ENCODE measurements at places on chromosomes 16 and 17.
A peak's percentile ranks its signal among the peaks of the same experiment; 100 is the strongest.

DNA sequence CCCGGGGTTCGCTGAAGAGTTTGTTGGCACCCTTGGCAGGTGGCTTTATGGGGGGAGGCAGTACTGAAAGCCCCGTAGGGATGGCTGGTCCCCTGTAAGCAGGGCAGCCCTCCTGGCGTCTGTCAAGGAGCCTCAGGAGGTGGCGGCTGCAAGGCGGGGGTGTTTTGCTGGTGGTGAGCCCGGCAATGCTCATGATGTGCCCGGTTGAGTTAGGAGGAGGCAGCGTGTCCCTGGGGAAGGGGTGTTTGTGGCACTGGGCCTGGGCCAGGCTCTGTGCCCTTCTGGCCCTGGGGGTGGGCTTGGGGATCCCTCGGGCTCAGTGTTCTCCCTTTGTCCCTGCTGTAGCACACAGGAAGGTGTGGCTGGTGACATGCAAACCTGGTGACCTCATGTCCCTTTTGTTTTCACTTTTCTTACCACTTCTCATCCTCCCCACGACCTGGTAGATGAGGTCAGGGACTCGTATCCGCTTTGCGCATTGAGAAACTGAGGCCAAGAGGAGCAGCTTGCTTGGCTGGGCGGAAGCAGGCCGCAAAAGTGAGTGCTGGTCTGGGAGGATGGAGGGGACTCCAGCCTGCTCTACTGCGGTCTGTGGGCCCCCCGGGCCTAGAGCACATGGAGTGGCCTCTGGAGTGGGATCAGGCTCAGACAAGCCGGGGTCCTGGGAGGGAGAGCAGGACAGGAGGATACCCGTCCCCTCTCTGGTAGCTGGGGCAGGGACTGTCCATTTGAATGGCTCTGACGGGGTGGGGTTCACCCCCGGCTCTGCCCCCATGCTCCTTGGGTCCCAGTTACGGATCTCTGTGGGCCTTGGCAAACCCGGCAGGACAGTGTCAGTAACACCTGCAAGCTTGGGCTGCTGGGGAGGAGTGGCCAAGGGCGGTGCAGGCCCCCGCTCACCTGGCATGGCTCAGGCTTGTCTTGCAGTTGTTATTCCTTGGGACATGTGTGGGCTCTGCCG, 2.2 kb downstream of the SNN start:
- peak; percentile 54 for DNase-seq

- DNase-seq: no peak
Measured at GRCh38 chr17:63610854-63611253, 10.2 kb downstream of the TACO1 start.

GRCh38 chr17:70096861-70097260, 21.8 kb downstream of the KCNJ16 start:
- DNase-seq: no peak

DNA sequence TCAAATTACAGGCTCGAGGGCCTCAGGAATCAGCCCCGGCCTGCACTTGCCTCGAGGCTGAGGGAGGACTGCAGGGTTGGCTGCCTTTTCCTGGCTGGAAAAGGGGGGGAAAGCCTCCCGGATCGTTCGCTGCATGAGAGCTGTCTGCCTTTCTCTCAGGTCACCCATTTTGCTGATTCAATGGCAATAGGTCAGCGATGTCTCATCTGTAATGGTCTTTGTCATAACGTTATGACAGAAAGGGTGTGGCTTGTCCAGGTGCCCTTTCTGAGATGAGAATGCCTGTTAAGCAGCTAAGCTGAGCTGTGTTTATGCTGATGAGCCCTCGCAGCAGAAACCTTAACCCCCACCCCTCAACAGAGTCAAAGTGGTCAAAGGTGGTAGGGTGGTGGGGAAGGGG, 81.8 kb downstream of the AKAP1 start:
- no peak for DNase-seq

GRCh38 chr17:50798424-50799288, 31.3 kb upstream of the ANKRD40CL start:
- DNase-seq: no peak

- peak; percentile 34 for DNase-seq
Measured at GRCh38 chr17:7889166-7889955, 772 bp downstream of the CHD3 start.

DNA sequence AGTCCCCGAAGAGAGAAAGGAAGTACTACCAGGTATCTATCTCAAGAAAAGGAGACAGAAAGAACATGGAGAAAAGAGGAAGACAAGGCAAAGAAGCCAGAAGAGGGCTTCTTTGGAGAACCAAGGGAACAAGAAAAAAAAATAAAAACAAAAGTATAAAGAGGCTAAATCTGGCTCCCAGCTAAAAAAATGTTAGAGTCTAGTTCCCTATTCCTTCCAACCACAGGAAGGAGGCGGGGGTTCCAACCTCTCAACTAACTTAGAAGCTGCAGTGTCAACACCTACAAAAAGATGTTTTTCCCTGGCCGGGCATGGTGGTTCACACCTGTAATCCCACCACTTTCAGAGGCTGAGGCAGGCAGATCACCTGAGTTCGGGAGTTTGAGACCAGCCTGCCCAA, 13.4 kb downstream of the UTP6 start:
- no peak for DNase-seq

- DNase-seq: no peak
Measured at GRCh38 chr16:23105309-23105708, 43.9 kb downstream of the USP31 start.

- no peak for DNase-seq
Measured at GRCh38 chr16:20660325-20660724, 37.2 kb downstream of the ACSM1 start.

- no peak for DNase-seq
Measured at GRCh38 chr17:43813386-43813785, 19.6 kb downstream of the MPP3 start.

GRCh38 chr17:74340470-74341023, 14.5 kb downstream of the KIF19 start:
- no peak for DNase-seq

DNA sequence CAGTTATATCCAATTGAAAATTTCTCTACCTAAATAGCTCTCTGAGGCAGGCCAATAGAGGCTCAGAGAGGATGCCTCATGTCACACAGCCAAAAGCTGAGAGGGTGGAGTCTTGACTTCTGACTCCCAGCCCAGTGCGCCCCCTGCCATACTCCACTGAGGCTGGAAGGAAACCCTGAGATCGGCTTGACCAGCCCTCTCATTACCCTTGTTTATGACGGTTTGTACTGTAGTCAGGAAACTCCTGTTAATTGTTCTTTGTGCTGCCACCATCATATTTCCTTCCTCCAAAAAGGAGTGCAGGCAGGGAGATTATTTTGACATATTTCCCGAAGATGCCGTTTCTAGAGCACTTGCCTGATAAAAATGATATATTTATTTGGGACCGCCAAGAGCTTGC, 107.9 kb downstream of the AIPL1 start:
- no peak for DNase-seq

DNA sequence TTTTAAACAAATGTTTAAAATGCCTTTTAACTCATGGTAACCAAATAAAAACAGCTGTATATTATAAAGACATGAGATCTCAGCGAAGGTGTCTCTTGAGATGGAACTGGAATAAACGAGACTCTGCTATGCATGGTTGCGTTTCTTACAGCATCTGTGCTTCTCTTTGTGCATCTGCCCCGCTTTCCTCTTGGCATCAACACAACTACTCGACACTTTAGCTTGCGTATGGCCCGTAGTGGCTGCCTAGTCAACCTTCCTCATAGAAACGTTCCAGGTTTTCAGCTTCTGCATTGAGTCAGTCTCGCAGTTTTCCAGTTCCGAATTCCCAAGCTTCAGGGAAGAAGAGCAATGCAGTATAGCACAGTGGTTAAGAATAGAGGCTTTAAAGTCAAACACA, 214.9 kb downstream of the CEP112 start:
- no peak for DNase-seq

DNA sequence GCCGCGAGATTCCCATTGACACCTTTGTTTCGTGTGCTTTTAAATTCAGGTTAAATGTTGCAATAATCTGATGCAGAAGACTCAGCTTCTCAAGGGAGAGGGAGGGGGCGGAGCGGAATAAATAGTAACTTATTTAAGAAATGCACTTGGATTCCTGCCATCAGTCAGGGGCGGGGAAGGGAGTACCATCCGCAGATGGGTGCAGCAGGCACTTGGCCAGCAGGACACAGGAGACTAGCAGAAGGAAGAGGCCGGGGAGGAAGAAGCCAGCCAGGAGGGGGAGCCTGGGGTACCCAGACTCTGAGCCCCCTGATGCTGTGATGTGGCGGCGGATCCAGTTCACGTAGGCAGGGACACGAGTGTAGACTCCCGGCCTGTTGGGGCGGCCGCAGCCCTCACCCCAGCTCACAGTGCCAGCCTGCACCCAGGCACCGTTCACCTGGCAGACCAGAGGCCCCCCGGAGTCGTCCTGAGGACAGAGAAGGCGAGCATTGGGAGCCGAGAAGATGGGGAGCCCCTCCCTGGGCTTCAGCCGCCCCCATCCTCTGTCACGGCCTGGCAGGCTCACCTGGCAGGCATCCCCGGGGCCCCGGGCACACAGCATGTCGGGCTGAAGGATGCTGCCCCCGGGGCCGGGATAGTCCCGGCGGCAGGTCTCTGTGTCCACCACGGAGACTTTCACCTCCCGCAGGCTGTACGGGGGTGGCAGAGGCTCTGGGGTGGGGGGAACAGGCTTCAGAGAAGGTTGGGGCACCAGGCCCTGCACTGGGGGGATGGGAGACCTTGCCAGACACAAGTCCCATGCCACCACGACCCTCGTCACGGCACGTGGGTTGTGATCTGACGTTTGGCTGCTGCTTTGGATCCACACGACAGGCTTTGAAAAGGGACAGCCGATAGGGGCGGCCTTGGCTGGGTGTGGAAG, 3.2 kb downstream of the TPSG1 start:
- DNase-seq: no peak

DNA sequence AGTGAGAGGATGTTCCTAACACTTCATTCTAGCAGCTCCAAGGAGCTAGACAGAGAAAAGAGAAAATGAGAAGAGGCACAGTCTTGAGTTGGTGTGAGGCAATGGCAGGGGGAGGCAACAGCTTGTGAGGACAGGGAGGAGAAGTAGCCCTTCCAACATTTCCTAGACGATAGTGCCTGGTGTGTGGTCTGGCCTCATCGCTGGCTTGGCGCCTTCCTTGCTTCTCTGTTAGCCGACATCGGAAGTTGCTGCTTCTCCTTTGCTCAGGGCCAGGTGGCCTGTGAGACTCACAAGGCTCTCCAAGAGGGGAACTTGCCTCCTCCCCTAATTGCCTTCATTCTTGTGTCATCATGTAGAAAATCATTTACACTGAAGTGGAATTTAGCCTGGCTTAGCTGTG, 208.7 kb downstream of the MAP2K4 start:
- DNase-seq: no peak

DNA sequence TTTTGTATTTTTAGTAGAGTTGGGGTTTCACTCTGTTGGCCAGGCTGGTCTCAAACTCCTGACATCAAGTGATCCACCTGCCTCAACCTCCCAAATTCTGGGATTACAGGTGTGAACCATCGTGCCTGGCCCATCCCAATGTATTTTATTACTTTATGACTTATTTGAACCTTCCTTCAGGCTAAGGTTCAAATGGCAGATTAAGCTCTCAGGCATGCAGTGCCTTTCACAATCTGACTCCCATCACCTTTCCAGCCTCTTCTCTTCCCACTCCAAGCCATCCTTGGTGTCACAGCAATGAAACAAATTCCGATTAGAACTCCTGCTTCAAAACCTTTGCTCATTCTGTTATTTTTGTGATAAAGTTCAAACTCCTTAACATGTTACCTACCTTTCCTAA, 26.6 kb upstream of the YPEL2 start:
- DNase-seq: no peak

DNA sequence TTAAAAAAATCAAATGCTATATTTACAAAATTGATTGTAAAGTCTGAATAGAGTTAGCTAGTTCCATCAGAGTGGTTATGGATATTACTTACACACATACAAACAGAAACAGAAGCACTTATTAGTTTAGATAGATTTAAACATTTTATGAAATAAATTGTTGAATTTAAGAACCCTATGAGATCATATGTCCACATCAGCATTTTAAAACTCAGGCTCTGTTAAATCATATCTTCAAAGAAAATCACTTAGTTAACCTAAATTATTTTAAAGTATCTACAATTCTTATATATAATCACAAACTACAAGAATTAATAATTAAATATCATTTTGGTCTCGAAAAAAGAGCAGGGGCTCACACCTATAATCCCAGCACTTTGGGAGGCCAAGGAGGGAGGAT, 42.5 kb downstream of the HELZ start:
- DNase-seq: no peak

- no peak for DNase-seq
Measured at GRCh38 chr16:3874242-3874641, 6.3 kb downstream of the CREBBP start.

DNA sequence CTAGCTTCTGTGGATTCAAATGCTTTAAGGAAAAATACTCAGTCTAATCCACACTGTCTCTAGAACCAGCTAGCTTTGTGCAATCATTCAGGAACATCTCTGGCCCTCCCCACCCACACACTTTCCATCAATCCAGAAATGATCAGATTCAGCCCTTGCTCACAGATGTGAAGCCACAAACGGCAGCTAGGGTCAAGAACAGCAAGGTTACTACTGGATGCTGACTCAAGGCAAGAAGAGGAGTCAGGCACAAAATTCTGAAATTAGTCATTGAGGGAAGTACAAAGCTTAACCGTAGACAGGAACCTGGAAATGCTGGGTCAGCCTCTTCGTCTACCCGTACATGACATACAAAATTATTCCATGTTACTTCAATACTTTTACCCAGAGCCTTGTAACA, 174.6 kb downstream of the CDH13 start:
- DNase-seq: peak; percentile 88

- DNase-seq: no peak
Measured at GRCh38 chr16:8866884-8867215, 2.0 kb downstream of the CARHSP1 start.

- DNase-seq: no peak
Measured at GRCh38 chr16:7246578-7246977, 86.1 kb upstream of the RBFOX1 start.

GRCh38 chr17:50865060-50865867, 890 bp downstream of the TOB1 start:
- DNase-seq: peak; percentile 59

DNA sequence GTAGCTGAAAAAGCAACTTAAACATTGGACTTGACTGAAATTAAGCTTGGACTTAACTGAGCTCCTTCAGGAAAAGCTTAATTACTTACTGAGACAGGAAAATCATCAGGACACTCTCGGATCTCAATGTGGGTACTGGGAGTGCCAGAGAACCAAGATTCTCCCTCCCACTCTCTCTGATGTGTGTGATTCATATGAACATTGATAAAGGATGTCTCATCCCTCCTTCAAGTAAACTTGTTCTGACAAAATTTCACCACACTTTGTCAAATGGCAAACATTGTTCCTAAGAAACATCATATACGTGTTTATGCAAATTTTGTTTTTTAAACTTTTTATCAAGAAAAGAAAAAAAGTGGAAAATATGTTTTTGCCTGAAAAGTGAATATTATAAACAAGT, 4.1 kb upstream of the SLFN5 start:
- DNase-seq: peak; percentile 41
